K562 (cell line): ENCODE measurements at places on chromosomes 13 and 19.

DNA sequence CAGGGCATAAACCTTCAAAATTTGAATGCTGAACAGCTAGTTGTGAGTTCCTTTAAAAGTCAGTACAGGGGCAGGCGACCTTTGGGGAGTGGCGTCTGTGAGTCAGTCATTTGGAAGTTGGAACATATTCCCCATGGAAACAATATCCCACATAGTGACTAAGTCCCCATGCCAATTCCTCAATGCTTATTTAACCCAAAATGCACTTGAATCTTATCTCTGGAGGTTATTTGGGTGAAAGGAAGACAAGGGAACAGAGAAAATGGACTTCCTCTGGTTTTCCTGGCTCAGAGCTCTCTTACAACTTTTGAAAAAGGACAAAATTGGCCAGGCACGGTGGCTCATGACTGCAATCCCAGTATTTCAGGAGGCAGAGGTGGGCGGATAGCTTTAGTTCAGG, 479.2 kb upstream of the NBEA start:
- H3K27me3 ChIP-seq = no peaks in the 10 kb centered on the region
- no peak overlapping the region for H3K27ac ChIP-seq

DNA sequence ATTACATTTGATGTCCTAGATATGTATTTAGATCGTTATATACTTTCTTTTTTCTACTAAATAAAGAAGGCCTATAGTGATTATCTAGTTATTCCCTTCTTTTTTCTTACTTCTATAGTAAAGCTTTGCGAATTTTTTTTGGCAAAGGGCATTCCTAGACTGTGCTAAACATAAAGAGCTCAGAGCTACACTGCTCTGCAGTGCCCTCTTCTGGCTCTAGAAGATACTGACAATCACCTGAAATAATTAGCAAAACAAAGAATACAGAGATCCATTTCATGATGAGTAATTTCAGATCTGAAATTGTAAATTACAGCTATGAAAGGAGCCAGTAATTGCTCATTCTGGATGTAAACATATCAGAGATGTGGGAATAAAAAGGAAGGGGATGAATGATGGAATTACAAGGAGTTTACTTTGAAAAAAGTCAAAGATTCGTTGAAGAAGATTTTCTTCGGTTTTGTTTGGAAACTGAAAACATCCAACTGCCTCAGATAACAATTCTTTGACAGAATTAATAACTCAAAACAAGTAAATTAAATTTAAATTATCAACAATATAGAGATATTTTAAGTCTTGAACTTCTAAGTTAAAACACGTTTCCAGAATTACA, 288.5 kb downstream of the NALCN start:
- H3K36me3 ChIP-seq = no peaks in the 10 kb centered on the region
- no peak overlapping the region for H3K27ac ChIP-seq
- H3K4me1 ChIP-seq = no peaks in the 10 kb centered on the region
- no peak overlapping the region for H3K4me3 ChIP-seq
- H3K27me3 ChIP-seq = no peaks in the 10 kb centered on the region
- peak; percentile 27 for DNase-seq

DNA sequence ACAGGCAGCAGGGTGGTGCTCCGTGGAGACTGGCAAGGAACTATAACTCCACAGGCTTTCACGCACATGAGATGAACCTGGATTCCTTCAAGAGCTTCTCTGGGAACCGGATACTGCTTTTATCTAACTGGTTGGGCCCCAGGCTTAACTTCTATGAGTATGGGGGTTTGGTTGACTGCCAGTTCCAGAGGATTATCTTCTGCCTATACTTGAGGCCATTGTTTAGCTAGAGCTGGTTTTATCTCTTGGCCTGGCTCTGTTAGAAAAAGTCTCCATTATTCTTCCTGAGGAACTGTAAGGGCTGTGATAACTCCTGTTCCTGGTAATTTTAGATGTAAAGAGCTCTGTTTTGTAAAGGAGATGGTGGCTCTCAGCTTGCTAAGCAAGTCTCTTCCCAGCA, 40.9 kb downstream of the ZNF846 start:
- H3K27ac ChIP-seq = peak overlapping the region; percentile 47
- peaks cover 17% of the 10 kb centered on the region; the same call in 2 of the 3 replicates for H3K4me1 ChIP-seq
- no peaks in the 10 kb centered on the region for H3K36me3 ChIP-seq
- no peak for DNase-seq
- no peaks in the 10 kb centered on the region for H3K27me3 ChIP-seq

DNA sequence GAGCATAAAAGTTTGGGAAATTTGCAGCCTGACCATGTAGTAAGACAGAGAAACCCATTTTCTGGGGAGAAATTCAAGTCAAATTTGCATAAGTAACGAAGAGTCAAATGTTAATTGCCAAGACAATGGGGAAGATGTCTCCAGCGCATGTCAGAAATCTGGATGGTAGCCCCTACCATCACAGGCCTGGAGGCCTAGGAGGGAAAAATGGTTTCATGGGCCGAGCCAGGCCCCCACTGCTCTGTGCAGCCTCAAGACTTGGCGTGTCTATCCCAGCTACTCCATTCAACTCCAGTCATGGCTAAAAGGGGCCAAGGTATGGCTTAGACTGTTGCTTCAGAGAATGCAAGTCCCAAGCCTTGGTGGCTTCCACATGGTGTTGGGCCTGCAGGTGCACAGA, 269.8 kb downstream of the RFC3 start:
- H3K27ac ChIP-seq = no peak overlapping the region
- H3K4me3 ChIP-seq = no peak overlapping the region
- H3K36me3 ChIP-seq = no peaks in the 10 kb centered on the region
- H3K27me3 ChIP-seq = no peaks in the 10 kb centered on the region

DNA sequence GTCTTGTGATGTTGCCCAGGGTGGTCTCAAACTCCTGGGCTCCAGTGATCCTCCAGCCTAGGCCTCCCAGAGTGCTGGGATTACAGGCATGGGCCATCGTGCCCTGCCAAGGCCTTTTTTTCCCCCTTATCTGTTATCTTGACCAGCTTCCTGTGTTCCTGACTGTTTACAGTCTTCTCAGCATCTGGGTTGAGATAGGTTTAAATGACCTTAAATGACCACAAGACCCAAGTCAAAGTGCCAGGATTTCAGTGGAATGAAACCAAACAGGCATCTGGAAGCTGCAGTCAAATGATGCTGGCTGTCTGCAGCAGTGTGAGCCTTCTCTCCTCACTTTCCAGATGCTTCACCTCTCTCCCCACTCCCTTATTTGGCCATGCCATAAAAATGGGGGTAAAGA, 114.2 kb upstream of the CLDN10 start:
- no peak overlapping the region for H3K27ac ChIP-seq
- H3K27me3 ChIP-seq = no peaks in the 10 kb centered on the region

DNA sequence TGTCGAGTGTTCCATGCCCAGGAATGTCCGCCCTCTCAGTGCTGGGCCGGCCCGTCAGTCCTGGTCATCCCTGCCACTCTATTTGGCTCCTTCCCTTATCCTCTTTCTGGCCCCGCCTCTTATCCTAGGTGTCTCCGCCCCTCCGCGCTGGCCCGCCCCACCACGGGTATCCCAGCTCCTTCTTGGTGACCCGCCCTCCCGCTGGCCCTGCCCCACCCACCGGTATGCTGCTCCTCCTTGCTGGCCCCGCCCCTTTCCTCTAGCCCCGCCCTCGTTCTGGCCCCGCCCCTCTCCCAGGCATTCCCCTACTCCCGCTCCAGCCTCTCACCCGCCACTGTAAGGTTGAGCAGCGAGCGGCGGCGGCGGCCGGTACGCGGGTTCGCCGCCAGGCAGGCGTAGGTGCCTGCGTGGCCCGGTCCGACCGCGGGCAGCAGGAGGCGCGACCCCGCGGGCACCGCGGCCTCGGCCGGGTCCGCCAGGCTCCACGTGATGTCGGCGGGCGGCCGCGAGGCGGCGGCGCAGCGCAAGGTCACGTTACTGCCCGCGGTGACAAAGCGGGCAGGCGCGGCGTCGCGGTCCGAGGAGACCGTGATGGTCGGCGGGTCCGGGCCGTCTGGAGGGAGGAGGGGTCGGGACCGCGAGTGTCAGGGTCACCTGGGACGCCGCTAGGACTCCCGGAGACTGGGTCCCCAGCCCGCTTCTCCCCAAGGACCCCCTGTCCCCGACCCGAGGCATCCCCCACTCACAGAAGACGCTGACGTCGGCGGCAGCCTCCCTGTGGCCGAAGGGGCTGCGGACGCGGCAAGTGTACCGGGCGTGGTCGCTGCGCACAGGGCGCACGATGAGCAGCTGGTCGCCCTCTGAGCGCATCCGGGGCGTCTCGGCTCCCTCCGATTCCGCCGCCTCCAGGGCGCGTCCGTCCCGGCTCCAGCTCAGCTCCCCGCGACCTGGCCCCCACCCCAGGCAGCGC, 2.0 kb downstream of the VSIG10L start:
- H3K27me3 ChIP-seq = no peaks in the 10 kb centered on the region
- peak overlapping the region; percentile 87 for H3K27ac ChIP-seq
- DNase-seq = peak; percentile 97
- peaks cover 10% of the 10 kb centered on the region; the same call in 1 of the 3 replicates for H3K36me3 ChIP-seq
- H3K4me1 ChIP-seq = peaks cover 26% of the 10 kb centered on the region; the same call in 2 of the 3 replicates

GRCh38 chr13:74132152-74132775, 1.9 kb downstream of the KLF12 start:
- peaks cover 5% of the 10 kb centered on the region; the same call in 1 of the 2 replicates for H3K27me3 ChIP-seq
- H3K27ac ChIP-seq = no peak overlapping the region
- no peak overlapping the region for H3K4me3 ChIP-seq
- no peaks in the 10 kb centered on the region for H3K36me3 ChIP-seq

DNA sequence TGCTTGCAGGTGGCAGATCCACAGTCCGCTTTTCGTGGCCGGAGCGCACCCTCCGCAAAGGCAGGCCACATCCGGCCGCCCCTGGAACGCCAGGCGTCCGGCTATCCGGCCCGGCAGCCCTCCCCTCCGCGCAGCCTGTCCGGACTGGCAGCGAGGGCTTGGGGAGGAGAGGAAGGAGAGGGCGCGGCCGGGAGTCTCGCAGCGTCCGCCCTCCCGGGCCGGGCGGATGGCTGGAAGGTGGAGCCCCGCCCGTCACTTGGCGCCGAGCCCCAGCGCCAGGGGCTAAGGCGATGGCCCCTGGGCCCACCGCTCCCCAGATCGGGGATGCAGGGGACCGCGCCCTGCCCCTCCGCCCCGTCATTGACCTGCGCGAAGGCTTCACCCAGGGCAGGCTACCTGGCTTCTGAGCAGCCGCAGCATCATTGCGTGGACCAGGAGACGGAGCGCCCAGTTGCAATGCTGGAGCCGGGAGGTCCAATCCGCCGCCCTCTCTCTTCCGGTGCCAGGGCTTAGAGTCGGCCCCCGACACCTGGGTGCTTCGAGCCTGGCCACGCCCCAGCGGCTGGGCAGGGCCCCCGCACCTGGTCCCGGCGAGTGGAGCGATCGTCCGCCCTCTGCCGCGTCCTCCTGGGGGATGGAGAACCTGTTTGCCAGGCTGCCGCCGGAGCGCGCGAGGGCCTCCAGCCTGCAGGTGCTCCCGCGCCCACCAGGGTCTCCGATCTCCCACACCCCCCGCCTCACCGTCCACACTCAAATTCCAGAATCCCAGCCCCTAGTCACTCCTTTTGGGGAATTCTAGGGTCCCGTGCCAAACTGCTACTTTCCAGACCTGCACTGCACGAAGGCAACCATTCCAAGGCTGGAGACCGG, at the start of gene FUT1:
TSS of gene FUT1 (minus strand) at position 146 of the 870 bp plus-strand sequence. CDS start 1,360 bp downstream, outside the sequence.
- H3K27me3 ChIP-seq = no peaks in the 10 kb centered on the region
- peak within 1 kb of the TSS; percentile 93 for H3K27ac ChIP-seq
- peak; percentile 58 for DNase-seq
- H3K4me3 ChIP-seq = peak within 1 kb of the TSS; percentile 43
- peaks cover 22% of the 10 kb centered on the region; the same call in 1 of the 3 replicates for H3K36me3 ChIP-seq
- H3K4me1 ChIP-seq = peaks cover 35% of the 10 kb centered on the region

- H3K4me3 ChIP-seq = no peak overlapping the region
- H3K27me3 ChIP-seq = no peaks in the 10 kb centered on the region
- H3K27ac ChIP-seq = peak overlapping the region; percentile 91
- peak; percentile 77 for DNase-seq
These were observed 2.9 kb upstream of the C19orf85 start for GRCh38 chr19:55467236-55468053.

DNA sequence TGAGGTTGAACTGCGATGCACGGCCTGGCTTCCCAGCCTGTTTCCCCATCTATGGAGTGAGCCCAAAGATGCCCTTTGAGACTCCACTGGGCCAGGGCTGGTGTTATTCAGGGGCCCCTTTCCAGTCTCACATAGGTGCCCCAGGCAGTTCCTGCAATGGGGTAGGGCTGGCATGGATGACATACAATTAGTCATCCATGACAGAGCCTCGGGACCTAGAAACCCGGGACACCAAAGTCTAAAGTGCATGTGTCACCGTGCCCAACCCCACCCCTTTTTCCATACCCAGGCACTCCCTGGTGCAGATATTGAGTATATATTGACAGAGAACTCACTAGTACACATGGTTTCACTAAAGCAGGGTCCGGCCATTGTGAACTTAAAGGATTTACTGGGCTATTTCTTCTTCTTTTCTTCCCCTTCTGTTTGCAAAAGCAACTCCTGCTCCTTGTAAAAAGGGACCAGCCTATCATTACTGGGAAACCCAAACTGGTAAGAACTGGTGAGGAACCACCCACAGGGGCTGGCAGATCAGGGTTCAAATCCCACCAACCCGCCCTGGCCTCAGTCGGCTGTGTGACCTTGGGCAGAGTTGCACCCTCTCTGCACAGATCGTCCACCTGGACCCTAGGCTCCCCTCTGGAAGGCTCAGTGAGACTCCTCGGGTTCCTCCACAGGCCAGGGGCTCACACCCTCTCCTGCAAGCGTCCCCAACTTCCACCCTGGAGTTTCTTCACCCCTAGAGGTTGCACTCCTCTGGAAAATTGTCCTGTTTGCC, 2.7 kb downstream of the B3GNT3 start:
- no peak overlapping the region for H3K27ac ChIP-seq
- no peak for DNase-seq
- peaks cover 24% of the 10 kb centered on the region for H3K27me3 ChIP-seq
- H3K4me3 ChIP-seq = no peak overlapping the region
- H3K4me1 ChIP-seq = peaks cover 10% of the 10 kb centered on the region; the same call in 2 of the 3 replicates

GRCh38 chr13:75879656-75880055, 243.5 kb downstream of the LMO7 start:
- no peak for DNase-seq
- H3K36me3 ChIP-seq = no peaks in the 10 kb centered on the region
- H3K4me1 ChIP-seq = no peaks in the 10 kb centered on the region
- no peaks in the 10 kb centered on the region for H3K27me3 ChIP-seq
- H3K27ac ChIP-seq = no peak overlapping the region

- no peaks in the 10 kb centered on the region for H3K27me3 ChIP-seq
- peak; percentile 1 for DNase-seq
- H3K36me3 ChIP-seq = no peaks in the 10 kb centered on the region
- H3K4me3 ChIP-seq = no peak overlapping the region
- no peak overlapping the region for H3K27ac ChIP-seq
These were observed 61.1 kb upstream of the GPR12 start for GRCh38 chr13:26821672-26822071.

GRCh38 chr13:19818223-19818842, 35.6 kb upstream of the PSPC1 start:
- H3K4me1 ChIP-seq = peaks cover 5% of the 10 kb centered on the region; the same call in 1 of the 2 replicates
- DNase-seq = peak; percentile 14
- no peak overlapping the region for H3K4me3 ChIP-seq
- H3K27ac ChIP-seq = no peak overlapping the region
- peaks cover 9% of the 10 kb centered on the region; the same call in 2 of the 3 replicates for H3K36me3 ChIP-seq
- H3K27me3 ChIP-seq = no peaks in the 10 kb centered on the region

GRCh38 chr19:45395821-45396617, 8.8 kb downstream of the PPP1R13L start:
- H3K4me3 ChIP-seq = no peak overlapping the region
- H3K27ac ChIP-seq = no peak overlapping the region
- H3K27me3 ChIP-seq = no peaks in the 10 kb centered on the region
- no peaks in the 10 kb centered on the region; the same call in 2 of the 3 replicates for H3K4me1 ChIP-seq
